ENCODE measurements at places on chromosomes 16 and 17. TPM values are rescaled to one million over a fixed set of nuclear protein-coding genes. Genes with fewer than 3 reads are reported as not detected.

Gene WSCD1
- total RNA-seq, result 45.7 TPM

Gene ECI1
- 45.8 TPM for total RNA-seq

Gene GCGR
- not detected for total RNA-seq

Gene C17orf78
- not detected for total RNA-seq

Gene ABCA10
- 1.7 TPM for total RNA-seq

Gene SEPHS2
- 32.8 TPM for total RNA-seq

Gene RGS11
- 5.5 TPM for total RNA-seq

Gene ENGASE
- total RNA-seq, result 27.2 TPM

Gene TOB1
- 12.9 TPM for total RNA-seq

Gene PDXDC1
- 78.9 TPM for total RNA-seq

Gene DHX40
- total RNA-seq, result 29.7 TPM

Gene OSGIN1
- 8.6 TPM for total RNA-seq

Gene TPSD1
- total RNA-seq, result not detected

Gene NPIPB6
- 5.0 TPM for total RNA-seq

Gene LDHD
- not detected for total RNA-seq

Gene CBX4
- total RNA-seq, result 12.3 TPM

Gene TAT
- total RNA-seq, result not detected

Gene MT4
- not detected for total RNA-seq

Gene SULT1A2
- total RNA-seq, result not detected

Gene CD79B
- total RNA-seq, result 2.1 TPM

Gene NPIPB9
- 1.7 TPM for total RNA-seq

Gene PTRH2
- 40.1 TPM for total RNA-seq

Gene SLC5A2
- not detected for total RNA-seq

Gene PLD6
- total RNA-seq, result 4.4 TPM

Gene ZPBP2
- total RNA-seq, result not detected

Gene SLC12A3
- total RNA-seq, result not detected

Gene RUNDC1
- 12.0 TPM for total RNA-seq

Gene KRT36
- total RNA-seq, result not detected

Gene MEIOC
- not detected for total RNA-seq

Gene ZDHHC1
- total RNA-seq, result 14.4 TPM

Gene SNAI3
- total RNA-seq, result 0.18 TPM

Gene TBC1D3L
- total RNA-seq, result 4.6 TPM

Gene TPSB2
- total RNA-seq, result not detected

Gene CNEP1R1
- 23.2 TPM for total RNA-seq

Gene SLC5A11
- not detected for total RNA-seq

Gene ABCC11
- total RNA-seq, result not detected

Gene SLC38A8
- not detected for total RNA-seq

Gene EVI2A
- total RNA-seq, result 0.22 TPM

Gene HOXB5
- 8.5 TPM for total RNA-seq

Gene RGS9
- total RNA-seq, result 1.7 TPM

Gene CHST5
- total RNA-seq, result not detected

Gene DLX3
- total RNA-seq, result not detected

Gene RETREG3
- 52.3 TPM for total RNA-seq

Gene HID1
- 41.4 TPM for total RNA-seq

Gene TMEM106A
- 11.5 TPM for total RNA-seq

Gene HBA2
- not detected for total RNA-seq

Gene CYLD
- 21.5 TPM for total RNA-seq

Gene RND2
- 0.53 TPM for total RNA-seq

All from endothelial cell of umbilical vein (primary cell).